Heart right ventricle (tissue), 16 donors: ENCODE measurements at places on chromosomes 1 and 21. TPM values are rescaled to one million over a fixed set of nuclear protein-coding genes. Genes with fewer than 3 reads are reported as not detected.

DNA sequence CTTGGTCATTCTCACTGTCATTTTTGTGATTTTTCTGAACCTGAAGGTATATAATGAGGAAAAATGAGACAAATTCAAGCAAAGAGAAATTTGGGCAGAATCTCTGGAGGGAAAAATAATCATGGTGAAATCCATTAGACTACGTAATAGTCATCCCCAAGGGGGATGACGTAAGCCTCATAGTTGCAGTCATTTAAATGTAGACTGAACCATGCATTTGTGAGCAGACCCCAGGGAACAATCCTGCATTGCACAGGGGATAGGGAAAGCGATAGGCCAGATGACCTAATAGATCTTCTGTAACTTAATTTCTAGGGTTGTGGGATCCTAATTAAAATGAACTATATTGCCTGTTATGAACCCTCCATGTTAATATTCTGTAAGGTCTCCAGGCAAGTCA, 167.4 kb upstream of the C1orf21 start:
- DNase-seq: no peak

- DNase-seq: no peak
These were observed 149.3 kb downstream of the TGFB2 start for GRCh38 chr1:218494449-218494852.

DNA sequence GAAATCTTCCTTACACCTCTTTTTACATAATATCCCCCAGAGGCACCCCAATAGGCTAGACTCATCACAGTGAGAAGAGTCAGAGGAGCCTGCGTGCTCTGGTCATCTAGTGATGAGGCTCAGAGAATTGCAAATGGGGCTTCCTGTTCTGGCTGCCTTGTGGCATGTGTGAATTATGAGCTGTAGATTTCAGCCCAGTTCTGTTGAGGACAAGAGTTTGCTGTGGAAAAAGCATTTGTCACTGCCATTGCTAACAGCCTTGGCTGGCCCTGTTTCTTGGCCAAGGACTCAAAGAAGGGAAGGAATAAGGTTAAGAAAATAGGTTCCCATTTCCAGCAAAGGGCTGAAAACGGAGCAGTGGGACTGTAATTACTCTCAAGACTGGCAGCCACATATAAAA, 30.7 kb downstream of the MRAP start:
- no peak for DNase-seq

GRCh38 chr1:68525781-68526180, 28.9 kb upstream of the DEPDC1 start:
- no peak for DNase-seq

- no peak for DNase-seq
These were observed 32.5 kb downstream of the CENPF start for GRCh38 chr1:214635506-214635905.

PRDM16 gene
- total RNA-seq: 11.7 TPM

ZFP69B gene
- 0.91 TPM for total RNA-seq

DNA sequence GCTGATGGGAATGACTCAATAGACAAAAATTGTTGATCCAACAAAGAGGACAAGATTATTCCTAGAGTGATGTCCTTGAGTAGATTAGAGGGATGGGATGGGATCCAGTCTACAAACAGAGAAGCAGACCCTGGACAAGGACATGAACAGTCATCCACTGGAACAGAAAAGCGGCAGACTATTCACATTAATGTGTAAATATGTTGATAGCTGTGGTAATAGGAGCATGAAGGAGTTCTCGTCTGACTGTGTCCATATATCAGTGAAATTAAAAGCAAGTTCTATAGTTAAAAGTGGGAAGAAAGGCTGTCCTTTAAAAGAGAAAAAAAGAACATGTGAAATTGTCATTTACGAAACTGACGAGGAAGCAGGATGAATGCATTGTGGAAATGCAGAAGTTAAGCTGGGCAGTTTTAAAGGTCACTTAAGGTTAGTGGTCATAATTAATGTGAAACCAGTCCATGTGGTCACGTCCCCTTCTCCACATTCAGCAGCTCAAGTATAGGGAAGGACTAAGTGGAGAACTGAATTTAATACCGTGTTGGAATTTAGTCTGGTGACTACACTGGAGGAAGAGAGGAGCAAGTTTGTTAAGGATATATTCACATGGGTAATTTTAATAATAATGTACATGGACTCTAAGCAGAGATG, 62.1 kb downstream of the PIK3R3 start:
- DNase-seq: no peak

- no peak for DNase-seq
These were observed 95.6 kb upstream of the C1orf87 start for GRCh38 chr1:60169206-60169605.

DNA sequence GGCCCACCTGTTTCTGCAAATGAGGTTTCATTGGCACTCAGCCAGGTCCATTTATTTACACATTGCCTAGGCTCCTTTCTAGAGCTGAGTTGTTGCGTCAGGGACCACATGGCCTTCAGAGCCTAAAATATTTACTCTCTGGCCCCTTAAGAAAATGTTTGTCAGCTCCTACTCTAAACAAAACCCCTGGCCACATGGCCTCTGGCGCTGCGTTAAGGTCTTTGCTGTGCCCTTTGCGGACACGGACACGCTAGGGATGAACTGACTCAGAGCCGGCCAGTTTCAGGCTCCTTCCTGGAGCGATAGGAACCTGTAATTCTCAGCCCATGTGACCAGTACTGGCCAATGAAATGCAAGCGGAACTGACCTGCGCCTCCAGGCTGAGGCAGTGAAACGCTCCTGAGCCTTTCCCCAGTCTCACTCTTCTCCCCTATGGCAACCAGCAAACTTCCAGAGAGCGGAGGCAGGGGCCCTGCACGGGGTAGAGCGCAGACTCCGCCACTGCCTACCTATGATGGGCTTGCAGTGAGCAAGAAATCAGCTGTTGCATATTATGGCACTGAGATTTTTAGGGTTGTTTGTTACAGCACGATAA, 160.3 kb downstream of the ETS2 start:
- no peak for DNase-seq
